ENCODE measurements at places on chromosomes 13 and 19.

- DNase-seq = no peak
These were observed 8.4 kb downstream of the PLEKHF1 start for GRCh38 chr19:29673451-29674371.

GRCh38 chr13:21676611-21677021 lies 5.7 kb downstream of the FGF9 start:
- no peak for DNase-seq

GRCh38 chr19:12757544-12758274 lies 6.1 kb downstream of the BEST2 start:
- peak; percentile 83 for DNase-seq

GRCh38 chr13:97460004-97460775 lies 26.2 kb downstream of the RAP2A start:
- no peak for DNase-seq

DNA sequence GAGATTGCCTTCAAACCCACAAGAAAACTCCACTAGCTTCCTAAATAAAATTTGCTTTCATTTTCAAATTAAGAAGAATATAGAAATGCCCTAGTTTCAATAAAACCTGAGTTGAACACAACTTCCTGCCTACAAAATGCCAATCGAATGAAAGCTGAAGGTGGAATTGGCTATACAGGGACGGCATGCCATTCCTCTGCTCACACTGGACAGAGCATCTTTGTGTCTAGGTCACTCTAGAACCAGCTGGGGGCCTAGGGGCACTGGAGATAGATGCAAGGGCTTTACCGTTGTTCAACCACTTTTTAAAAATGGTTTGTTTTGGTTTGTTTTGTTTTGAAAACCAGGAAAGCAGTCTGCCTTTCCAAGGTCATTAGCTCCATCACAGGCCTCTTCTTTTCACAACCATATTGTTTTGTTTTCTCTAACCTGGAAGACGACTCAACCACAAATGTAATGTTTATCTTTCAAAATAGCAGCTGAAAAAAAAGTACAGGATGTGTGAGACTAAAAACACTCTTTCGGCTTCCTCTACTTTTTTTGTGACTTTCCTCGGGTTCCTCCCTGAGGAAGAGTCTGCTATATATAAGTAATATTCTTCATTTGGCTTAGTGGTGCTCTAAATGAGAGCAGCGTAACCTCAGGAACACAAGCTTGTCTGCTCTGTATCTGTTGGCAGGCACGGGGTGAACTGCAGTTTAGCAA lies 11.9 kb upstream of the ITM2B start:
- no peak for DNase-seq

DNA sequence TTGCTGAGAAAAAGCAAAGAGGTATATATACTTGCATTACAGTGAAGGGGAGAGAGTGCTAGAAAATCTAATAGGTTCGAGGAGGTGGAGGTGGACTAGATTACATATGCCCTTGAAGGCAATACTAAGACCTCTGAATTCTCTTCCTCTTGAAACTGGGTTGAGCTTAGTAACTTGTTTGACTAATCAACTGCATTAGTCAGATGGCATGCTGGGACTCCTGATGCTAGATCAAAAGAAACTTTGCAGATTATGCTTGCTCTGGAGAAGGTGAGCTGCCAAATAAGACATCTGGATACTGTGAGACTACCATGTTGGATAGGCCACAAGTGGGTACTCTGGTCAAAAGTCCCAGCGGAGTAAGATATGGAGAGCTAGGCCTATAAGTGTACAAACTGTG lies 331.3 kb downstream of the KLF5 start:
- no peak for DNase-seq

- no peak for DNase-seq
These were observed 182.2 kb downstream of the ZNF486 start for GRCh38 chr19:20349206-20349605.

- no peak for DNase-seq
These were observed 16.2 kb upstream of the TNFRSF19 start for GRCh38 chr13:23554000-23554399.

GRCh38 chr19:19278315-19278714 lies 5.2 kb upstream of the TM6SF2 start:
- no peak for DNase-seq

GRCh38 chr13:45512098-45512496 lies 47.4 kb downstream of the COG3 start:
- no peak for DNase-seq

DNA sequence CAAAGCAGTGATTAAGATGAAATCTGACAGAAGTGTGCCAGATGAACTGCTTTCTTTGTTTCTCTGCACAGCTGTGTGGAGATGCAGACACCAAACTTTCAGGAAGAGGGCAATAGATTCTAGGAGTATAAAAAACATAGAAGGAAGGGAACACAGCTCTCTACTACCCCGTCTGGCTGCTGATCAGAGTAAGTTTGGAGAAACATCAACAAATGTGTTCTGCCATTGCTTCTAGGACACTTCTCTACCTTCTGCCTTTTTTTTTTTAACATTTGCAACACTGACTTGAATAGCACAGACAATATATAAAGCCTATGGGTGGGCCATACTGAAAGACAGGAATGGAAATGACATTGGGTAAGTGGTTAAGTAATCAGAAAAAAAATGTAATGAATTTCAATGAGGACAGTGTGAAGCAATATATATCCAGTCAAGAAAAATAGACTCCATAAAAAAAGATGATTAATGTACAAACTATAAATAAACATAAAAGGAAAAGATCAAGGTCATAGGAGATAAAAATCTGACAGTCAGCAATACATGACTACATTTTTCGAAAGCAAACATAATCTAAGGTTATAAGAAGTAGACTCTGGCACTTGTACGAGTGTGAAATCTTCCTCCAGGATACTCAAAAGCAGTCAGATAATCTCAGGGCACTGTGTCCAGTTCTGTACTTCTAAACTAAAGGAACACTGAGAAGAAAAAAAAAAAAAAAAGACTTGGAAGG lies 21.4 kb downstream of the NUFIP1 start:
- no peak for DNase-seq

GRCh38 chr13:106096661-106097092 lies 438.8 kb downstream of the EFNB2 start:
- DNase-seq = no peak

DNA sequence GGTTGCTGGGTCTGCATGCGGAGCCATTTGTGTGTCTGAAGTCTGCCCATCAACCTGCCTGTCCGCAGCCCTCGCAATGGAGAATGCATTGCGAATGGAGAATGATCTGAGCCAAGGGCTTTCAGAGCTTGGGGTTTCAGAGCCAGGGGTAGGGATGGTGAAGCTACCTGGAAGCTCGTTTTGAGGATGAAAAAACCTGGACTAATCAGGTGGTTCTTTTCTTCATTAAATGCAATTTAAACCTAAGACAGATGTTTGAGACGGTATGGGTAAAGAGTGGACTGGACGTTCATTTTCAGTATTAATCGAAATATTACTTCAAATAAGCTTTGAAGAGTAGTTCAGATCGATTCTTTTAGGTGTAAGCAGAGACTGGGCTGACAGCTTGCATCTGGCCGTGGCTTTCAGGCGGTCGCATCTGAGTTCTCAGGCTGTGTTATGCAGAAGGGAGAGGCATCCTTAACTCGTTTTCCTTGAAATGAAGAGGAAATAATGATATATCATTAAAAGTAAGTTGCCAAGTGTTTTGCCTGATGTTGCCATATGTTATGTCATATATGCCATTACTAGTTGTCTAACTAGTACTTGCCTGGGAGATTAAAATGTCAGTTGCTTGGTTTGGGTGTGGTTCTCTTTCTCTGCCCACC lies 801 bp downstream of the MCF2L start:
- no peak for DNase-seq

DNA sequence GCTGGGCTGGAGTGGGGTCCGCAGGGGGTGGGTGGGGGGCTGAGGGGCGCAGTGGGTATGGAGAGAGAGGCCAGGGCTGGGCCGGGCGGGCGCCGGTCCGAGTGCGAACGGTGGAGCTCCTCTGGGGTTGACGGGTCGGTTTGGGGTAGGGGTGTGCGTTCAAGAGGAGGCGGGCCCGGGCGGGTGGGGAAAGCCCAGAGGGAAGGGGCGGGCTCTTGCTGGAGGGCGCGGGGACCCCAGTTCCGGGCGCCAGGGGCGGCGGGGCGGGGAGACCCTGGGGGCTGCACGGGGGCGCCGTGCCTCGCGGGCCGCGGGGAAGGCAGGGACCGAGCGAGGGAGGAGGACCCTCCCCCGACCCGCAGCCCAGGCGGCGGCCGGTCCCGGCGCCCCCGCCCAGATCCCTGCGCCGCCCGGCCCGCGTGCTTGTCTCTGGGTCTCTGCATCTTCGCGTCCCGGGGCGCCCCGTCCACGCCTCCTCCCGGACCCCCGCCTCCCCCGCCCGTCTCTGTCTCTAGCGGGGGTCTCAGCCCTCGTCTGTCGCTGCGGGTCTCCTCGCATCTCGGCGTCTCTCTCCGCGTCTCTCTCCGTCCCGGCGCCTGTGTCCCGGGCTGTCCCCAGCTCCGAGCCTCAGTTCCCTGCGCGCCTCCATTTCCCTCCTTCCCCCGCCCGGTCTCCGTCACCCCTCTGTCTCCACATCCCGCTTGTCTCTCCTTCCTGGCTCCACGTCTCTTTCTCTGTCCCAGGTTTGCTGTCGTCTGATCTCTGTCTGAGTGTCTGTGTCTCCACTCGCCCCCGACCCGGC lies 8.3 kb upstream of the SHISA7 start:
- DNase-seq = no peak

DNA sequence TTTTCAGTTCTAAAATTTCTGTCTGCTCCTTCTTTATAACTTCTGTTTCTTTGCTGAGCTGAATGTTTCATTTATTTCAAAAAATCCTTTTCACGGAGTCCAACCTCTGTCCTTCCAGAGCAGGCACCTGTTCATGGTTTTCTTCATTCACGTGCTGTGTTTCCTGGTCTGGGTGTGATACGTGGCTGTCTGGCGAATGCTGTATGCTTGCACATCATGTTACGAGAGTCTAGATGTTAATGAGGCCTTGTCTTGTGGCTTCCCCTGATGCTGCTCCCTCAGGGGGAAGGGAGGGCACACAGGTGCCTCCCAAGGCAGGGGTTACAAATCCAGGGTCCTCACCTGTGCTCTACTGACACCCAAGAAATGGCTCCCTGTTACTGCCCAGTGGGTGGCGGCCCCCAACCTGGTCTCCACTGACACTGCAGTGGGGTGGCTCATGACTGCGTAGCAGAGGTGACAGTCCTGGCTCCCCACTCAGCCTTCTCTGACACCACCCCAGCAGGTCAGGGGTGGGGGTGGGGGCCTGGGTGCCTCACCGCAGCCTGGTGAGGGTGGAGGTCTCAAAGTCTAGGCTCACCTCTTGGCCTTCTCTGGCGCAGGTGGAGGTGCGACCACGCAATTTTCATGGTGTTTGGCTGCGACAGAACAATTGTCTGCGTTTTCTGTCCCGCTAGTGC lies 20.1 kb upstream of the RAB20 start:
- DNase-seq = no peak

DNA sequence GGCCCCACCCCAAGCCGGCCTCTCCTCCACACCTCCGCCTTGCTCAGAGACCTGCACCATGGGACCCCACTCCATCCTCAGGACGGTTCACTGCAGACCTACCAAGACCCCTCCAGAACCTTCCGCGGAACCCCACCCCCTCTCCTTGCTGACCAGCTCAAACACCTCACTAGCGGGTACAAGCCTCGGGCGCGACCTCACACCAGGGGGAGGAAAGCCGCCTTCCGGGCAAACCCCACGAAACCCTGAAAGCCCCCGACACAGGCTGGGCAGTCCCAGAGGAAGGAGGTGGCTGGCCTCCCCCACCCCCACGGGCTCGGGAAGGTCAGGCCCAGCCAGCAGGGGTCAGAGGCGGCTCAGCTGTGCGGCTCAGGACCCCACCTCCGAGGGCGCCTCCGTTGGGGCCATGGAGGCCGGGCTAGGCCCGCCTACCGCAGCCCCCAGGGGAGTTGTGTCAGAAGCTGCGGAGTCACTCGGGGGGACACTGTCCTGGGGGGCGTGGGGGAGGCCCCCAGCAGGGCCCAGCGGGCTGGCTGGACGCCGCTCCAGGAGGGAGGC lies 9.8 kb downstream of the GRIN3B start:
- no peak for DNase-seq

DNA sequence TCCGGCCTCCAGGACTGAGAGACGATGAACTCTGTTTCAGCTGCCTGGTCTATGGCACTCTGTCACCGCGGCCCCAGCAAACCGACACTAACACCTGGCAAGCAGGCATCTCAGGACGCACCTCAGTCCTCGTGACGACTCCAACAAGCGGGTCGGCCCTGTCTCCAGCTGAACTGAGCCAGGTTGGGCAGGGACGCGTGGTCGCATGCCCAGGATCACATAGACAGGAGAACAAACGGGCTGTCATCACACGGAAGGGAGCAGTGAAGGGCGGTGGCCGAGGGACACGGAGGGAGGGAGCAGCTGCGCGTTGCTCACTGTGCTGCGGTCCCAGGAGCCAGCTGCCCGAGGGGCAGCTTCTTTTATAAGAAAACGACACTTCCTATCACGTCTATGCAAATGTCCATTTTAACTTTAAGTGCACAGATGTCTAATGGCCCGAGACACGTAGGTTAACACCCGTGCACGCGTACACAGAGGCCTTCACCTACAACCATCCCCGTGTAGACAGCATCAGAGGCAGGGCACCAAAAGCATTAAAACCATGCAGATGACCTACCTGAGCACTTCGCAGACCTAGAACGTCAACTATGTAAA lies 8.9 kb downstream of the SGTA start:
- DNase-seq = no peak

DNA sequence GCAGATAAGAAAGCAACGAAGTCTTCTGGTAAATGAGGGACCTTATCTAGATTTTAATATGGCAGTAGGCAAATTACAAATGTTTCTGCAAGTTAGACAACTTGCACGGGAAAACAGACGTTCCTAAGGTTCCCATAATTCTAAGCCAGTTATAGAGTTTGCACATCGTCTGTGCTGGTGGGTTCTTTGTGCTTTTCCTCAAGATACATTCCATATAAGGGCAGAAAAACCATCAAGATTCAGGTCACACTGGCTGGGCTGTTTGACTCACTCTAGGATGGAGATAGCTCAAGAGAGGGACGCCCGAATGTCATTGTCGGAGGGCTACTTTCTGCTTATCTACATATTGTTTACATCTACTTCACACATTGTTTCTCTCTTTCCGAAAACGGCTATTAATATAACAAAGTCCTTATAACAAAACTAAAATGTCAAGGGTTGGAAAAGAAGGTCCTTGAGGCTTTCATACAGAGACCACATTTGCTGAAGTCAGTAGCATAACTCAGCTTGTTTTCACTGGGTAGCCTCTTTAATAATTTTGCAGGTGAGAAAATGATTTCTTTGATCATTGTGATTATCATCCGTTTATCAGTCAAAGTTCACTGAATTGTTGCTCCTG lies 44.4 kb downstream of the SOX1 start:
- no peak for DNase-seq
